ENCODE measurements at places on chromosomes 13 and 19.

- DNase-seq: no peak
These were observed 25.7 kb upstream of the WASF3 start for GRCh38 chr13:26531742-26532141.

- no peak for DNase-seq
These were observed 7.9 kb upstream of the ZNF606 start for GRCh38 chr19:58010507-58010906.

GRCh38 chr13:110328573-110328972 is 21.5 kb downstream of the COL4A2 start:
- no peak for DNase-seq

DNA sequence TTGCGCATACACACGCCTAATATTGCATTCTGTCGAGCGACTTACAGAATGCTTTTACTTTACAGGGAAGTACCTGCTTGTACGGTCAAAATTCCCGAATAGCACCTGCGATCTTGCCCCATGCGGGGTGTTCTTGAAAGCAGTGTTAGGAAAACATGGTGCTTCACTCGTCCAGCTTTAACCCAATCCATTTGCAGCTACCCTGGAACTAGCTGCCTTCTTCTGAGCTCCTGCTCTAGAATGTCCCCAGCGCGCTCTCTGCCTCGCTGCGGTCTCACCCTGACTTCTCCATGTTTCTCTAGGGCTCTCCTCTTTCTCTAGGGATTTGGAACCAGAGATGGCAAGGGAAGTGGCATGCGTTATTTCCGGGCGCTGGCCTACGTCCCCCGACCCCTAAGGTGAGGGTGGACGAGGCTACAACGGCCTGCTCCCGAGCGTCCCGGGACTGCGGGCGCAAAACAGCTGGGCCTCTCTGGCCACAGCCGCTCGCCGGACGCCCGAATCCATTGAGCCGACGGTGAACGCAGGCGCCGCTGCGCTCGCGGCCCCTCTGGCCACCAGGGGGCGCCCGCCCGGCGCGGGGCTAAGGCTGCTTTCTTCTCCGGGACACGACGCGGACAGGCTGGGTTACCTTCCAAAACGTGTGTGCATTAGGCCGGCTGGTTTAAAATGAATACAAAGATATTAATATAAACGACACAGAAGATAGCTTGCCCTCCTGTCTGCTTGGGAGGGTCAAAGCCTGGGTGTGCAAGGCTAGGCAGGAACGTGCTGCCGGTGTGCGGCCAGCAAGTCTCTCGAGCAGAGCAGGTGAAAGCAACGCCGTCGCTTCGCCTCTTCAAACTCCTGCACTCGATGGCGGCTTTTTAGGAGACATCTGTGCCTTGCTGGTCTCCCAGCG is 1.8 kb upstream of the SPRY2 start:
- peak; percentile 90 for DNase-seq

DNA sequence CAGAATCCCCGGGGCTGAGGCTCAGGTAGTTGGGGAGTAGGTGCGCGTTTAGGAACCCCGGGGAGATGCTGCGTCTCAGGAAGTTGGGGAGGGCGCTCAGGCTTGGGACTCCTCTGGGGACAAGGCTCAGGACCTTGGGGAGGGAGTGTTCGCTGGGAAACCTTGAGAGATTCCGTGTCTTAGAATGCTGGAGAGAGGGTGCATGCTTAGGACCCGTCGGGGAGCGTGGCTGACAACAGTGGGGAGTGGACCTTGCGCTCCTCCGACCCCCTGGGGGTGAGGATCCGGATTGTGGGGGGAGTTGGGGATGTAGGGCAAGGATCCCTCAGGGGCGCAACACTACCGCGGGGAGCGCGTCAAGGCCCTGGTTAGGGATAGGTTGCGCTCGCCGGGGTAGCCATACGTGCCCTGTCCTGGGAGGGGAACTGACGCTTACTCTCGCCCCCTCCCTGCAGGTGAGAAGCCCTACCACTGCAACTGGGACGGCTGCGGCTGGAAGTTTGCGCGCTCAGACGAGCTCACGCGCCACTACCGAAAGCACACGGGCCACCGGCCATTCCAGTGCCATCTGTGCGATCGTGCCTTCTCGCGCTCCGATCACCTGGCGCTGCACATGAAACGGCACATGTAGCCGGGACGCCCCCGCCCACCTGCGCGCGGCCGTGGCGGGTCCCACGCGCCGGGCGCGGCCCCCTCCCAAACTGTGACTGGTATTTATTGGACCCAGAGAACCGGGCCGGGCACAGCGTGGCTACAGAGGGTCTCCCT is 2.0 kb downstream of the KLF2 start:
- DNase-seq: peak; percentile 49

- DNase-seq: no peak
These were observed 4.3 kb downstream of the ERCC1 start for GRCh38 chr19:45419396-45419795.

- DNase-seq: no peak
These were observed 55.0 kb downstream of the GGACT start for GRCh38 chr13:100533588-100534041.

DNA sequence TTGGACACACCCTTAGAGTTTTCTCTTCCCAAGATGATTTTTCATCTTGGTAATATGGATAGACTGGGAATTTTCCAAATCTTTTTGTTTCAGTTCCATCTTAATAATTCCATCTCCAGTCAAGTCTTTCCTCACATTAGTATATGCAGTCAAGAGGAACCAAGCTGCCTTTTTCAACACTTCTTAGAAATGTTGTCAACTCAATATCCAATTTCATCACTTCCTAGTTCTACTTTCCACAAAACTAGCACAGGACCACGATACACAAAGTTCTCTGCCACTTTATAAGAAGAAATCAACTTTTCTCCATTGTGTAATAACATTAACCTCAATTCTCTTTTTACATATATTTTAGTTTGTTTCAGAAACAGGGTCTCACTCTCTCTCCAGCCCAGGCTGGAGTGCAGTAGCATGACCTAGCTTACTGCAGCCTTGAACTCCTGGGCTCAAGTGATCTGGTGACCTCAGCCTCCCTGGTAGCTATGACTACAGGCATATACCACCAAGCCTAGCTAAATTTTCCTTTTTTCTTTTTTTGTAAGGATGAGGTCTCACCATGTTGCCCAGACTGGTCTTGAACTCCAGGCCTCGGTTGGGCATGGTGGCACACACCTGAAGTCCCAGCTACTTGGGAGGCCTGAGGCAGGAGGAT is 15.5 kb downstream of the ZNF443 start:
- no peak for DNase-seq

- no peak for DNase-seq
These were observed 6.4 kb downstream of the C19orf47 start for GRCh38 chr19:40341601-40342482.

DNA sequence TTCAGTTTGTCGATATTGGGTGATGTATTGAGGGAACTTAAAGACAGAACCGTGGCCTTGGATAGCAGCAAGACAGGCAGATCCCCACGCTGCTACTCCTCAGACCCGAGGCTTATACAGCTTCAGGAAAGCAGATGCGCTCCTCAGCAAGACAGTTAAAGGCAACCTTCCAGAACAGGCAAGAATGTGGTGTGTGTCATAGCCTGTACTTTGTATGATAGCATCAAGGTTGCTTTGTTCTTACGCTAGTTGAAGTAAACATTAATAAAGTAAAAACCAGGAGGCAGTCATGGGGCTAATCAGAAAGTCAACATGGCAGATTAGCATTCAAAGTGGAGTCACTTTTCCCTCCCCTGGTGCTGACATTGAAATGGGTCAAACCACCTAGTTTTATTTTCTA is 473.2 kb downstream of the DCT start:
- no peak for DNase-seq

DNA sequence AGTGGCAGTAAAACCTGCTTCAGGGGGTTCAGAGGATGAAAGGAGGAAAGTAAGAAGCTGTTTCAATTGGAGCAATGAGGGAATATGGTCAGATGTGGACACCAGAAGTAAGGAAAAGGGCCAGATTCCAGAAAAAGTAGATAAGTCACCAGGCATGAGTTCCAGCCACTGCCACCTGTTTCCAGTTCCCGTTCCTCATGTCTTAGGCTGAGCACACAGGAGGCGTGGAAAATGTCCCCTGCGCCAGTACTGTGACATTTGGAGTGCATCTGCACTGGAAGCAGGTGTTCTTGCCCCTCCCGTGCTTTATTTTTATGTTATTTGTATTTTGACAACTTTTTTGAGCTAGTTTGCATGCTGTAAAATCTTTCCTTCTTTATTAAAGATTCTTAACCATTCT is 25.3 kb downstream of the LMO7 start:
- no peak for DNase-seq

DNA sequence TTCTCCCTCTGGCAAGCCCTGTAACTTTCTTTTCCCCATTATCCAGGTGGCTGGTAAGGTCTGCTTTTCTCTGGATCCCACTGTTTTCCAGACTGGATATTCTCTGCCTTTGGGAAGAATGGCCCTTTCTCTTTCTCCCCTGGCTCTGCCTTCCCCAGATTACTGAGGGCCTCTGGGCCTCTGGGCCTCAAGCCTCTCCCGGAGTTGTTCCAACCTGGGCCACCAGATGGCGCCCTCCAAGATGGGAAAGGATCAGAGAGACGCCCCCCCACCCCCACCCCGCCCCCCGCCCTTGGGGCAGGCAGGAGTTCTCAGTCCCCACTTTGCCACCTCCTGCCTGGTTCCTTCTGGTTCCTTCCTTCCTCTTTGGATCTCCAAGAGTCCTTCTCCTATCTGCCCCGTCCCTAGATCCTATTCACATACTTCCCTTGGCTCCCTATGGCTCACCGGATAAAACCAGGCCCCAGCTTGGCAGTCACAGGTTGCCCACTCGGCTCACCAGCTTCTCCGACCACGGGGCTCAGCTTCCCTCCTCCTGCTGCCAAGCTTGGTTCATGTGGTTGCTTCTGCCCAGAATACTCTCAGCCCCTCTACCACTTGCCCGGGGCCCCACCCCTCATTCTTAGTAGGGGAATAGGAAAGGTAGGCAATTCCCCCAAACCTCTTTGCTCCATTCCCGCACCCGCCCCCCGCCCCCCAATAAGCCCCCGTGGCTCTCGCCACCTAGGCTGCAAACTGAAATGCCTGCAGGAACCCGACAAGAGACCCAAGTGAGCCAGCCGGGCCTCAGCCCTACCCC is 13.1 kb downstream of the EPS8L1 start:
- DNase-seq: peak; percentile 92

- DNase-seq: no peak
These were observed 41.9 kb downstream of the NFIX start for GRCh38 chr19:13037161-13037560.

DNA sequence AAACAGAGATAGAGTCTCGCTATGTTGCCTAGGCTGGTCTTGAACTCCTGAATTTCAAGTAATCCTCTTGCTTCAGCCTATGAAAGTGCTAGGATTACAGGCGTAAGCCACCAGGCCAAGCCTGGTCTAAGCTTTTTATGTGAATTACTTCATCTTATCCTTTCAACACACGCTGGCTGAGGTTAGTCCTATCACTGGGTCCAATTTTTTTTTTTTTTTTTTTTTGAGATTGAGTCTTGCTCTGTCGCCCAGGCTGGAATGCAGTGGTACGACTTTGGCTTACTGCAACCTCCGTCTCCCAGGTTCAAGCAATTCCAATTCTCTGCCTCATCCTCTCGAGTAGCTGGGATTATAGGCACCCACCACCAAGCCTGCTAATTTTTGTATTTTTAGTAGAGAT is 10.4 kb downstream of the MYO1F start:
- no peak for DNase-seq

- no peak for DNase-seq
These were observed 4.6 kb upstream of the CDC16 start for GRCh38 chr13:114230117-114230516.

- no peak for DNase-seq
These were observed 90.2 kb downstream of the DHRS12 start for GRCh38 chr13:51713807-51714206.

DNA sequence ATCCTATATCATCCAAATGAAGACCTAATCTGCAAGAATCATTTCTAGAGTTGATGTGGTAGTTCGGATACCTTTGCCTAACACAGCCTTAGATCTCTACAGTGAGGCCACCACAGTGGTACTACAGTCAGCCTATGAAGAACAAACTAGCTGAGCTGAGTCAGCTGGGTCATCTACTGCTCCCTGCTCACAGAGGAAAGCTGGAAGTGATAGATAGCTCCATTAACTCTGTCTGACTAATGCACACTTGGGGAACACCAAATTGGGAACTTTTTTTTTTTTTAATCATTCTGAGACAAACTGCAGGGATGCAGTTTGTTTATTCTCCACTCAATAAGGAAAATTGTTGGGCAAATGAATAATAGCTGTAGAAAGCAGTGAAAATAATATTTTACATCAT is 1160.6 kb downstream of the PCDH9 start:
- no peak for DNase-seq

DNA sequence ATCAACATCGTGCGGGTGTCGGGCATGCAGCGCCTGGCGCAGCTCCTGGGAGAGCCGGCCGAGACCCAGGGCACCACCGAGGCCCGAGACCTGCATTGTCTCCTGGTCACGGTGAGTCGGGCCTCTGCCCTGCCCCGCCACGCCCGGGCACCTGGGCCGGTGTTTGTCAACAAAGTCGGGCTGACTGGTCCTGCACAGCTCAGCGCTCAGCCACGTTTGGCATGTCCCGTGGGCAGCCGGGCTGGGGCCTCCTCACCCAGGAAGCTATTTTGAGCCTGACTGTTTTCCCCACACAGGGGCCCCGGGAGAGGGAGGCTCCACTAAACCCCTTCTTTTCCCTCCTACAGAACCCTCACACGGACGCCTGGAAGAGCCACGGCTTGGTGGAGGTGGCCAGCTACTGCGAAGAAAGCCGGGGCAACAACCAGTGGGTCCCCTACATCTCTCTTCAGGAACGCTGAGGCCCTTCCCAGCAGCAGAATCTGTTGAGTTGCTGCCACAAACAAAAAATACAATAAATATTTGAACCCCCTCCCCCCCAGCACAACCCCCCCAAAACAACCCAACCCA is 1.3 kb downstream of the GADD45B start:
- peak; percentile 44 for DNase-seq

Data from neural progenitor cell (in vitro differentiated cells).